ENCODE measurements at places on chromosomes 12 and 14.

GRCh38 chr12:50440288-50440687 lies 39.6 kb downstream of the LARP4 start:
- DNase-seq: no peak

GRCh38 chr12:3828888-3829287 lies 44.3 kb downstream of the PARP11 start:
- no peak for DNase-seq

DNA sequence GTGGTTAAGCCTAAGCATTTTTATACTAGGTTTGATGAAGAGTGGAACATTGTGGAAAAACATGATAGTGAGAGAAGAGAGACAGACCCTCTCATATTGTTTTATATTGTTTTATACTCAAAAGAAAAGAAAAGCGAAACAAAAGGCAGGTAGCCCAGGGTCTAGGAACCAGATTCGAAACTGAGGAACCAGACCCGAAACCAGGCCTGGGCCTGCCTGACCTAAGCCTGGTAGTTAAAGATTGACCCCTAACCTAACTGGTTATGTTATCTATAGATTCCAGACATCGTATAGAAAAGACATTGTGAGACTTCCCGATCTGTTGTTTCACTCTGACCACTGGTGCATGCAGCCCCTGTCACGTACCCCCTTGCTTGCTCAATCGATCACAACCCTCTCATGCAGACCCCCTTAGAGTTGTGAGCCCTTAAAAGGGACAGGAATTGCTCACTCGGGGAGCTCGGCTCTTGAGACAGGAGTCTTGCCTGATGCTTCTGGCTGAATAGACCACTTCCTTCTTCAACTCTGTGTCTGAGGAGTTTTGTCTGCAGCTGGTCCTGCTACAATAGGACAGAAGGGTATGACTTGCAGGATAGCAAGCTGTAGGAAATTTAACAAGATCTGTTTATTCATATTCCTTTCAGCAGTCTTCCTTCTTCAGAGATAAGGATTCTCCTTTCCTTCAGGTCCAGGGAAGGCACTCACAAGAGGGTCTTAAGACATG lies 147.1 kb upstream of the PLEKHA5 start:
- DNase-seq: no peak

DNA sequence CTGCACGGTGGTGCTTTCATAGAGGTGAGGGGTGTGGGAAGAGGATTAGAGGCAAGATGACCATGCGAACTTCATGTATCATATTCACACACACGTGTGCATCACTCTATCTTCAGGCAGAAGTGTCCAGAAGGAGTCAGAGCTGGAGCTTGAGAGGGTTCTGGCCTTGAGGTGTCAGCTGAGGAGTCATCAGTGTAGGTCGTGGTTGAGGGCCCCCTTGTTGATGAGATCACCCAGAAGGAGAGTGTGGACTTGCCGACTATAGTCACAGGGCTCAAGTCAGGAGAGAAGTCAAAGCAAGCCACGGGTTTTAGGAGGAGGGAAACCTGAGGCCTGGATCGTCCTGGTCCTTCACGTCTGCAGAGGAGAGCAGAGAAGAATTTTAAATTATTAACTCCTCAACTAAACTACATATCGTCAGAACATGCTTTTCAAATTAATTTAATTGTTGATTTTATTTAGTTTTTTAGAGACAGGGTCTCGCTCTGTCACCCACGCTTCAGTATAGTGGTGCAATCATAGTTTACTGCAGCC lies 25.4 kb downstream of the EML1 start:
- DNase-seq: no peak

GRCh38 chr12:74722709-74723108 lies 185.1 kb downstream of the ATXN7L3B start:
- no peak for DNase-seq

DNA sequence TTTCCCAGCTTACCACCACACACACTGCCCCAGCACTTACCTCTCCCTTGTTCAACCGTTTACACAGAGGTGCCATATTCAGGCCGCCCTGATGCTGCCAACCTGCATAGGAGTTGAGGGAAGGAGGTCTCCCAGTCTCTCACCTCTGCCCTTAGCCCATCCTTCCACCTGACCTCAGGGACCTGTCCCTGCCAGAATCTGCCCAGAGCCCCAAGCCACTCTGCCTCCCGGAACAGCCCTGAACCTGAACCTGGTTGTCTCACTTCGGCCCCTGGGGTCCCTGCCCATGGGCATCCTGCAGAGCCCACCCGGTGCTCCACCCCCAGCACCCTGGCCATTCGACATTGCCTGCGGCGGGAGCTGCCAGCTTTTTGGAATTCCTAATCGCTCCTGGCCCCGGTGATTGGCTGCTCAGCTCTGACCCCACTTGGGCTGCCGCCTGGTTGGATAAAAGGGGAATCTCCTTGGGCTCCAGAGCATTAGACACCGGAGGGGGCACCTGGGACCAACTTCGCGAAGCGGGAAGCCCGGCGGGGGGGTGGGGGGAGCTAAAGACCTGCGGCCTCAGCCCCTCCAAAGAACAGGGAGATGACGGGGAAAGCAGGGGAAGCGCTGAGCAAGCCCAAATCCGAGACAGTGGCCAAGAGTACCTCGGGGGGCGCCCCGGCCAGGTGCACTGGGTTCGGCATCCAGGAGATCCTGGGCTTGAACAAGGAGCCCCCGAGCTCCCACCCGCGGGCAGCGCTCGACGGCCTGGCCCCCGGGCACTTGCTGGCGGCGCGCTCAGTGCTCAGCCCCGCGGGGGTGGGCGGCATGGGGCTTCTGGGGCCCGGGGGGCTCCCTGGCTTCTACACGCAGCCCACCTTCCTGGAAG lies at the start of gene VSX2:
VSX2 (plus strand) TSS at position 476 of the 874 bp plus-strand sequence; CDS start at position 589, 113 bp downstream.
- no peak for DNase-seq

Data from NCI-H1105 treated with DMSO at 0.1 percent for 48 hours (cell line).